ENCODE measurements at places on chromosomes 5 and 9. TPM values are rescaled to one million over a fixed set of nuclear protein-coding genes. Genes with fewer than 3 reads are reported as not detected.

Gene PCDHGA3
- 1.4 TPM for total RNA-seq

Gene PLCXD3
- under 0.01 TPM for total RNA-seq

Gene ATP10B
- 0.14 TPM for total RNA-seq

Gene CDH6
- 40.0 TPM for total RNA-seq

Gene IFNK
- not detected for total RNA-seq

Gene HSPB3
- total RNA-seq, result not detected

Data from smooth muscle cell of bladder (primary cell).